ENCODE measurements at places on chromosomes 7 and 10.

DNA sequence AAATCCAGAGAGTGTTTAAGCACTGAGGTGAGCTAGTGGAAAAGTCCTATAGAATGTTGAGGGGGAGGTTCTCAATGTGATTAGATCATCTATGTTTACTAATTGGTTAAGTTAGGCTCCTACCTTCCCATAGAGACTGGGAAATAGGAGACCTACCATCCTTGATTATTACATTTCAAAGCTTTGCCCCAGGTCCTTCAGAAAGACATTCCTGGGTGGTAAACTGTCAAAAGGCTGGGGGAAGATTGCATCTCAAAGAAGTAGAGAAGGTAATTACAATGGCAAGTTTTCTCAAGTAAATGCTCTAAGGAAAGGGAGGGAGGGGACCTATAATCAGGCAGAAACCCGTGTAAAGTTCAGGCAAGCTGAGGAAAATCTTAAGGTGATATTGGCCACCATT lies 247.8 kb upstream of the SMIM30 start:
- DNase-seq = no peak

- DNase-seq = no peak
These were observed 448.1 kb upstream of the SEMA3D start for GRCh38 chr7:85634951-85635350.

DNA sequence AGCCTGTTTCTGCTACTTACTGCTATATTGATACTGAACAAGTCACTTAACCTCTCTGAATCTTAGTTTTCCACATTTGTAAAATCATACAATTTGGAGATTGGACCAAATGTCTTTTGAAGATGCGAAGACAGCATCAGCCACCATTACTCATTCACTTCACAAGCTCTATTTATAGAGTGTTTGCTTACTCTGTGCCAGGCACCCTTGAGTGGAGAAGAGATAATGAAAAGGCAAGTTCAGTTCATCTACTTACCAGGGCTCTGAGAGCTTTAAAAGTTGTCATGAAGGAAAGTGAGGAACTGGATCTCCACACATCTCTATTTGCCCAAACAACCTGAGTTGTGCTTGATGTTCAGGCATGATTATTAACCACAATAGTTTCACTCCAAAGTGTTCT lies 277.5 kb downstream of the CSTF2T start:
- DNase-seq = no peak

- no peak for DNase-seq
These were observed 12.4 kb downstream of the PRKG1 start for GRCh38 chr10:51086710-51087109.

GRCh38 chr10:112531421-112531820 lies 84.4 kb downstream of the VTI1A start:
- DNase-seq = no peak

DNA sequence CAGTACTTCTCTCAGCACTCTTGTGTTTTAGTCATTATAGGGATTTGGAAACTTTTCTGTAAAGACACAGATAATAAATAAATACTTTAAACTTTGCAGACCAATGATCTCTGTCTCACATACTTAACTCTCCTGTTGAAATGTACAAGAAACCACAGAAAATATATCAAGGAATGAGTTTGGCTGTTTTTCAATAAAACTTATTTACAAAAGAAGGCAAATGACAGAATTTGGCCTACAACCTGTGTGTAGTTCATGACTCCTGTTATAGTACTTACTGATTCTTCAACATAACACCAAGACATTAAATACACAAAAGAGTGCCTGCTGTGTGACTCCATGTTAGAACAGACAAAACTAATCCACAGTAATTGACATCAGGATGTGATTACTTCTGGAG lies 510.0 kb upstream of the PHF14 start:
- DNase-seq = no peak

- DNase-seq = no peak
These were observed 205.9 kb upstream of the PHF14 start for GRCh38 chr7:10767771-10768170.

DNA sequence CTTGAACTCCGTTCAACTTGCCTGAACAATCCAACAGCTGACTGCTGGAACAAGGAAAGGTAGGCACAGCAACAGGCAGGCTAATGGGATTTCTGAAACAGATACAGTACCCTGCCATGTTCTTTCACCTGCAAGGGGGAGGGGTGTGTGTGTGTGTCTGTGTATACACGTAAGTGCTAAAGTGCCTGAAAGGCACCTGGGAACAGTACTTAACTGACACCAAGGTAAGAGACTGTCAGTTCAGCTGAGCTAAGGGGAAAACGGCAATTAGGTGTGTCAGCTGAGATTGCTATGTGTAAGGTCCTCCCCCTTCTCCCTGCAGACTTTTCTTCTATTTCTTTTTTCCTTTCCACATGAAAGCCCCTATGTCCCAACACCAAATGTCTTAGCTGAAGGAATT lies 27.0 kb downstream of the NAMPT start:
- DNase-seq = no peak

- no peak for DNase-seq
These were observed 42.0 kb downstream of the LYZL2 start for GRCh38 chr10:30587522-30588031.

- DNase-seq = no peak
These were observed 6.3 kb downstream of the POLR2J start for GRCh38 chr7:102472126-102473041.

DNA sequence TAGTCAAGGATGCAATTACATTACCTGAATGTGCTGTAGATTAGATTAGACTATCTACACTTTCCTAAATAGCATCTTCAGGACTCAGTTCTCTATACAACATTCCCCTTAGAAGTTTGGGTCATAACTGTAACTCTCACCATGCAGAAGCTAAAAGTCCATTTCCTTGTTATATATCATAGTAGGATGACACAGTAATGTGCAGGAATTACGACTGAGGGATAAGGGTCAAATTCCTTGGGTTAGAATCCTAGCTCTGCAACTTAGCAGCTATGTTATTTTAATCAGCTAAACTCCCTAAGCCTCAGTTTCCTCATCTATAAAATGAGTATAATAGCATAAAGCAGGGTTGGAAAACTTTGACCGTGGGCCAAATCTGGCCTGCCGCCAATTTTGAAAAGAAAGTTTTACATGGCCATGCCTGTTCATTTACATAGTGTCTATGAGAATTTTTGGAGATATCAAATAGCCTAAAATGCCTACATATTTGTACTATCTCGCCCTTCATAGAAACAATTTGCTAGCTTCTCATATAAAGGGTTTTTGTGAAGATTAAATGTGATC lies 14.8 kb downstream of the NRCAM start:
- no peak for DNase-seq
